Prostate gland (tissue), 2 donors: ENCODE measurements at places on chromosomes 6 and 20.

GRCh38 chr6:55659304-55659703 lies 80.3 kb upstream of the HMGCLL1 start:
- DNase-seq, result no peak

GRCh38 chr6:133248241-133249001 lies 7.3 kb downstream of the EYA4 start:
- no peak for DNase-seq

GRCh38 chr20:45367126-45367525 lies 4.2 kb downstream of the SYS1 start:
- no peak for DNase-seq

- no peak for DNase-seq
Measured at GRCh38 chr20:49797344-49797615, 15.3 kb upstream of the SLC9A8 start.

- DNase-seq, result peak; percentile 93
Measured at GRCh38 chr20:17569616-17570346, at the start of gene DSTN. Gene DSTN (plus strand): TSS chr20:17570075. CDS start chr20:17570209, 134 bp downstream.

- DNase-seq, result no peak
Measured at GRCh38 chr6:107716688-107717089, 107.4 kb downstream of the SCML4 start.

DNA sequence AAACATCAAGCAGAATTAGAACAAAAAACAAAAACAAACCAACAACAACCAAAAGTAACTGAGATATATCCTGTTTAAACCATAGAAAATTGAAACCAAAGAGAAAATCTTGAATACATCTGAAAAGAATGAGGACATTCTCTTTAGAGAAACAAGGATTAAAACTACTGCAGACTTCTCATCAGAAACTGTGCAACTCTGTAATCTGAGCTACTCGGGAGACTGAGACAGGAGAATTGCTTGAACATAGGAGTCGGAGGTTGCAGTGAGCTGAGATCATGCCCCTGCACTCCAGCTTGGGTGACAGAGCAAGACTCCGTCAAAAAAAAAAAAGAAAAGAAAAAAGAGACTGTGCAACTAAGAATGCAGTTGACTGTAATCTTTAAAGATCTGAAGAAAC lies 153.4 kb downstream of the SYNDIG1 start:
- no peak for DNase-seq

DNA sequence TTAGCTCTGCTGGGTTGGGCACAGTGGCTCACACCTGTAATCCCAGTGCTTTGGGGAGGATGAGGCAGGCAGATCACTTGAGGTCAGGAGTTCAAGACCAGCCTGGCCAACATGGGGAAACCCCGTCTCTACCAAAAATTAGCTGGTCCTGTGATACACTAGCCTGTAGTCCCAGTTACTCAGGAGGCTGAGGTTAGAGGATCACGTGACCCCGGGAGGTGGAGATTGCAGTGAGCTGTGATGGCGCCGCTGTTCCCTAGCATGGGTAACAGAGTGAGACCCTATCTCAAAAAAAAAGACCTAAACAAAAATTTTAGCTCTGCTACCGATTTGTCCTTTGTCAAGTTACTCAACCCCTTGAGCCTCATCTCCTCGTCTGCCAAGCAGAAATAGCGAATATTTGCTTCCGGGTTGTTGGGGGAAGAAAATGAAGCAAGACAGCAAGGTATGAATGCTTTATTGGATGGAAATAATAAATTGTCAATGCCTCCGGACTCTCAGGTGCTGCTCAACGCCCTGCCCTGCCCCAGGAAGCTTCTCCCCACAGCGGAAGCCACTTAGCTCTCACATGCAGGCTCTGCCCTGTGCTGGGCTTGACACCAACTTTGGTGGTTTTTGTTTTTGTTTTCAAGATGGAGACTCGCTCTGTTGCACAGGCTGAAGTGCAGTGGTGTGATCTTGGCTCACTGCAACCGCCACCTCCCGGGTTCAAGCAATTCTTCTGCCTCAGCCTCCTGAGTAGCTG lies 24.9 kb upstream of the ITCH start:
- DNase-seq, result no peak

GRCh38 chr20:56945057-56945456 lies 316.0 kb downstream of the TFAP2C start:
- DNase-seq, result no peak

DNA sequence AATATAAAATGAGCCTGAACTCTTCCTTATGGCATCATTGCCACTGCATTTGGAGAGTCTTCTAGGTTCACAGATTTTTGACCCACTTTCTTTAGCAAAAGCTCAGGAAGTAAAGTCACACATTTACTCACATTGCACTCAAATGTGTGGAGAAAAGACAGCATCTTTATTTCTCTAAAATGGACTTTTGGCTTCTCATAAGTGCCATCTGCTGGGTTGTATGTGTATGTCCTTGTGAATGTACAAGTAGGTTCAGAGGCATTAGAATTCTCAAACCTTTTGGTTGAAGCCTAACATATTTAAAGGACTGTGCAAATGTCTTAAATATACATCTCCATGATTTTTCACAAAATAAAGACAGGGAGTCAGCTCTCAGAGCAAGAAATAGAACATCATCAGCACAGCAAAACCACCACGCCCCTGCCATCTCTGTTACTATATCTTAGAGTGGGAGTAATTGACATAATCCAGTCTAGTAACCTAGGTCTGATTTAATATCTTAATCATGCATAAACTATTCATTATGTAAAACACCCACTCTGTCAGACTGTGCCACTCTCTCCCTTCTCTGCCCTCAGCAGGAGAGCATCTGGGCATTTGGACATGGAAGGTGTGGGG lies 42.2 kb upstream of the SPTLC3 start:
- no peak for DNase-seq

DNA sequence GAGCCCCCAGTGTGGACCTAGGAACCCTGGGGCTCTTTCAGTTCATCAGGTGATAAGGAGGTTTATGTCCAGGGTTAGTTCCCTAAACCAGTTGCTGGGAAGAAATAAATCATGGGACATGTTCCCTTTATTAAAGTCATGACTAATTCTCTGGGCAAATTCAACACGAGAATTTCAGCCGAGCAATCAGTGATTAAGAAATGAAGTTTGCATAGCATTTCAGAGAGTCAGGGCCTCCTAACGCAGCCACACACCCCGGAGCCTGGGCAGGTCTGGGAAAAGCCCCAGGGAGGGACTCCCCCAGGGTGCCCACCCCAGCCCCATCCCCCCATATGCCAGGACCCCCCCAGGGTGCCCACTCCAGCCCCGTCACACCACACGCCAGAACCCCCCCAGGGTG lies 20.1 kb downstream of the SLCO4A1 start:
- no peak for DNase-seq

DNA sequence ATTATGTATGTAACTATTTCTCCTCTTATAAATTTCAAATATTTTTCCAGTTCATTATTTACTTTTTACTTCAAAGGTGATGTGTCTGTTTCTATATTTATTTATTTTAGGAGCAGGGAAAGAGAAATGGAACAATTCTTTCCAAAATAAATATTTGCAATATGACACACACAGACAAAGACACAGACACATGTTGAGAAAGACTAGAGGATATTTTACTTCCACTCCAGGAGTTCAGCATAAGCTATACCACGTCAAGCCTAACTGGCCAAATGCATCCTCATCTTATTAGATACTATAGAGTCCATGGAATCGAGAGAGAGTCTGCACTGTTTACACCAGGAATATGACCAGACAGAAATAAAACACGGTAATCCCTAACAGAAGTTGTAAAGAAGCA lies 13.3 kb downstream of the RALGAPA2 start:
- no peak for DNase-seq

DNA sequence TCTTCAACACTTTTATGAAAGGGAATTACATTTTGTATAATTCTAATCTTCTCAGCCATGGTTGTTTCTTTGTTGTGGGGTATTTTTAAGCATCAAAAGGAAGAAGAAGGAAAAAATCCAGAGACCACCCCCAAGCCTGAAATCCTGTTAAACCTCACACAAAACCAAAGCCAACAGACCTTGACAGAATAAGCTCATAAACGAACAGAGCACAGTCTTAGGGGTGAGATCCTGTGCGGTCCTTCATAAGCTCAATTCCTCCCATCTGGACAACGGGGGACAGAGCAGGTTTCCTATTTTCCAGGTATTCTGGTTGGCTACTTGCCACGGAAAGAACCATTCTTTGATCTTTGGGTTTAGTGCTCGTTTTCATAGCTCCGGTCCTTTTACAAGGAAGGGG lies 151.3 kb upstream of the SULF2 start:
- DNase-seq, result no peak

- peak; percentile 11 for DNase-seq
Measured at GRCh38 chr6:17899491-17899890, 87.9 kb downstream of the KIF13A start.
